DMS153 (cell line): ENCODE measurements at places on chromosomes 2 and 18.

DNA sequence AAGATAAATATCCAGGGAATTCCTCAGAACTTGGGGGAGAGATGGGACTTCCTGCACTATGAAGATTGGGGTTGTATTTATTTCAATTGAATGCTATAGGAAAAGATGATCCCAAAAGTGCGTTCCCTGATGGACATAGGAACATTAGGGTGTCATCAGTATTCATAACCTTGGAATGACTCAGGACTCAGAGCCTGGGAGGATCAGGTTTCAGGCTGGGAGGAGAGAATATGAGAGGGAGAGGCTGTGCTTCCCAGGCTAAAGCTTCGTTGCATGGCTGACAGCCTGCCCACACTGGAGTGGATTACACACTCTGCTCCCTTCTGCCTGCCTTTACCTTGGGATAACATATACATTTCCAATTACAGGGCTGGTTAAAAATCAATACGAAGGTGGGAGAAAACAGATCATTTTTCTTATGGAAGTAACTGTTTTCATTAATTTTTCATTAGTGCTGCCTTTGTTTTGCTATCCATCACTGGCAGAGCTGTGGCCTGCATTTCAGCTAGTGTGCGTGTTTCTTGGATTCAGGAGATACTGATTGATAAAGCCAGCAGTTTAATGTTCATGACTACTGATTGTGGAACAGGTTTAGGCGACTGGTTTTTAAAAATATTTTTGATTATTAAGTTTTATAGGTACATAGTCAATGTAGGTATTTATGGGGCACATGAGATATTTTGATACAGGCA lies 118.7 kb downstream of the KCTD1 start:
- DNase-seq: peak; percentile 34

DNA sequence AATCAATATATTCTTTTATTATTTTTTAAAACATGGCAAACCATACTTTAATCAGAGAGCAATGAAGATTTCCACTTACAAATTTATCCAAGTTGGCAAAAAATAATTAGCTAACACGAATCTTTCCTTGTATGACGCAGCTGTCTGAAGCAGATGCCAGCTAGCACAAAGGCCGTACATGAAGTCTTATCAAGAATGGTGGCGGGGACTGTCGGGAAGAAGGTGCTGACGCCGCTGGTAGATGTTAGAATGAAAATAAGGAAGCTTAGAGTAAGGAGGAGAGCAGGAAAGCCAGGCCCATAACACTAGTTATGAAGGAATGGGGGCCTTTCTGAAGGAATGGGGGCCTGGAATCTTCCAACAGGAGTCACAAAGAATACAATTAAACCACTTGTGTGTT lies 96.7 kb downstream of the ZNF516 start:
- DNase-seq: no peak

GRCh38 chr2:12821656-12822055 lies 104.9 kb downstream of the TRIB2 start:
- no peak for DNase-seq

- DNase-seq: no peak
Observed at GRCh38 chr2:117614823-117615534, 199.5 kb upstream of the DDX18 start.

GRCh38 chr18:37537868-37538525 lies 27.6 kb downstream of the CELF4 start:
- peak; percentile 14 for DNase-seq

- no peak for DNase-seq
Observed at GRCh38 chr2:151716721-151717120, 17.6 kb downstream of the NEB start.

- no peak for DNase-seq
Observed at GRCh38 chr2:173307293-173307692, 47.4 kb upstream of the CDCA7 start.

GRCh38 chr18:35983818-35984217 lies 11.3 kb downstream of the RMP24 start:
- DNase-seq: no peak

DNA sequence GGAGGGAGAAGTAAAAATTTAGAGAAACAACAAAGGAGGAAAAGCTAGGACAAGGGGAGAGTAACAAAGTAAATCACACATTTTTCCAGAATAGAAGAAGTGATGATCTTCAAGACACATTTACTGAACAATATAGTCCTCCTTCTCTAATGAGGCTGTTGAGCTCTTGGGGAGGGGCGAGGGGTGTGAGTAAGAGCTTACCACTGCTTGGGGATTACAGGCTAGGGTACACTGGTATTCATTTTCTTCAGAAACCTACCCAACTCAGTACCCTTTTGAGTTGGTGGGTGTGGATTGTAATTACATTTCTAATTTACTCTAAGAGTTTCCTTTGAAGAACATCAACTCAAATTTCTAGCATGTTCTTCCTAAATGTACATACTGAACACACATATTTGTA lies 157.7 kb upstream of the ZFP36L2 start:
- no peak for DNase-seq

DNA sequence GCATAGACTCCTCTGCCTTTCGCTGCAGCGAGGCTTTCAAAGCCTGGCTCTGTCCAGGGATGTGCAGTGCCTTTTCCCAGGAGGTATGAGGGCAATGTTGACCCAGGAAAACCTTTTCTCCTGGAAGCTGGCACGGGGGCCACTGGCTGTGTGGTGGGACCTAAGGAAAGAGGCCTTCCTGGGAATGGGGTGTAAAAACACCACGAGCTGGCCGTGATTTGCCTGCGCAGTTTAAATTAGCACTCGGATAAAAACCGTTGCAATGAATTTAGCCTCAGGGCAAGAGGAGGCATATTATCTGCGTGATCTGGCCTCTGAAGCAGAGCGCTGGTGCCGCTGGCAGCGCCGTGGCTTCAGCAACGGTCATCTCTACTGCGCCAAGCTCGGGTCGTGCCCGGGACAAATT lies 3.0 kb downstream of the OSR1 start:
- DNase-seq: no peak

- DNase-seq: no peak
Observed at GRCh38 chr18:3151399-3152264, 68.1 kb downstream of the MYOM1 start.

GRCh38 chr2:60581433-60582282 lies 28.2 kb upstream of the BCL11A start:
- peak; percentile 55 for DNase-seq

DNA sequence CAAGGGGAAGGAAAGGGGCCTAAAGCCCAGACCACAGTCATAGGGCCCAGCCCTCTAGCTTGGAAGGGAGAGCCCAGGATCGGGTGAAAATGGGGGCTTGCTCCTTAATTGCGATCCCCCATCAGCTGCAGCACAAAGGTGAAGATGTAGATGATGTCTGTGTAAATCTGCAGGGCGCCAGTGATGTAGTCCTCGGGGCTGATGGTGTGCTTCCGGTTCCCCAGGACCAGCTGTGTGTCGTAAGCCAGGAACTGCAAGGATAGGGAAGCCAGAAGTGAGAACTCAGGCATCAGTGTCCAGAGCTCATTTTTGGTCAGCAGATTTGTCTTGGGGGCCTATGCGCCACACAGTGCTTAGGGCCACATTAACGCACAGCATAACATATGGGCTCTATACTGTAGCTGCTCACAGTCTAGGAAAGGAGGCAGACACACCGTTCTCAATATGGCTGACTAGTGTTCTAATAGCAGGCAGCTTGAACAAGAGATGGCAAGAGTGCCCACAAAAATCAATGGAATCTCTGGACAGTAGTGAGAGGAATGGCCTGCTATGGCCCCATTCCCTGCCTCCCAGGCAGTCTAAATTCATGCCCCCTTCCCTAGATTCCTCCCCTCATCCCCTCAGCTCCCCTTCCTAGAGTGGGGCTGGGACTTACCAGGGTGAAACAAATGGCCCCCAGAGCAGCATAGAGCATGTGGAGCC lies 5.2 kb downstream of the PNKD start:
- no peak for DNase-seq

DNA sequence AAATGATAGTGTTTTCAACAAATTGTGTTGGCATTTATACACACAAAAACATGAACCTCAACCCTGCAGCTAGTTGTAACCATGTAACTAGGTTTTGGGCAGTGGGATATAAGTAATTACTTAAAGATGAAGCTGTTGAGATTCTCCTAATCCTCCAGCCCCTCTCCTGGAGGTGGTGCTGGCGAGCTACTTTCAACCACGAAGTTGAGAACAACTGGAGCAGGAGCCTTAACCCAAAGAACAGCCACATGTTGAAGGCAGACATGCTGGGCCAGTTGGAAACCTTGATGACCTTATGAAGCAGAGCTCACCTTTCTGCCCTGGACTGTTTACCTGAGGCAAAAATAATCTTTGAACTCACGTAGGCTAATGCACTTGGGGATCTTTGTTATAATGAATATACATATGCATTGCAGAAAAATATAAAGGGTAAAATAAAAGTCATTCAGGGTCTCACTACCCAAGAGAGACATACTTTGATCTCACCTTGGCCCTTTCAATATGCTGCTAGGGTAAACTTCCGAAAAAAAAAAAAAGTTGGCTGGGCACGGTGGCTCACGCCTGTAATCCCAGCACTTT lies 89.6 kb upstream of the NPAS2 start:
- DNase-seq: no peak

DNA sequence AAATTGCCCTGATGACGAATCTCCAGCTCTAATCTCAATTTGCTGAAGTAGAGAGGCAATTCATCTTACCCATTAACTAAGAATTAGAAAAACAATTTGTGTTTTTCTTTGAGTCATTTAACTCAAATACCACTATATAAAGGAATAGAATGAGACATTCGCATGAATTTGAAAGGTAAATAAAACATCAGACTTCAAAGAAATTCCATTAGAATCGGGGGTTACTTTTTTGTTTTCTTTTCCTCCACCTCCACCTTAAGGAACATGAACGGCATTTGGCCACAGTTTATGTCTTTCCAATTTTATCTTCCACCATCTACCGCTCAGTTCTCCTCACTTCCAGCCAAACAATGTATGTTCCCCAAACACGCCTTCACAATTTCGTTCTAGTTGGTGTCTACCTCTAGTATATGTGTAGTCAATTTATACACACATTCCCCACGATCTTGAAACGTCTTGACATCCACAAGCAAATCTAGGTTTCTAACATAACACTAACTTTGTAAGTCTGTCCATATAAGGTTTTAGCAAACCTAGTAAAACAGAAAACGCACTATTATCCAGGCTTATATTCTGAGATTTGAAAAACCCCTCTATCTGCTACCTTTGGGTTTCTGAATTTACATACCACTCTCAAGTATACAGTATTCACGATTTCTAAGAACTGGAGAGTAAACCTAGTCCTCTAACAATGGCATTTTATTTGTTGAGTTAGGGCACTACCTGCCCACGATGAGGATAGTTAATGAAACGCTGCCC lies 1.2 kb upstream of the SMCHD1 start:
- DNase-seq: no peak

DNA sequence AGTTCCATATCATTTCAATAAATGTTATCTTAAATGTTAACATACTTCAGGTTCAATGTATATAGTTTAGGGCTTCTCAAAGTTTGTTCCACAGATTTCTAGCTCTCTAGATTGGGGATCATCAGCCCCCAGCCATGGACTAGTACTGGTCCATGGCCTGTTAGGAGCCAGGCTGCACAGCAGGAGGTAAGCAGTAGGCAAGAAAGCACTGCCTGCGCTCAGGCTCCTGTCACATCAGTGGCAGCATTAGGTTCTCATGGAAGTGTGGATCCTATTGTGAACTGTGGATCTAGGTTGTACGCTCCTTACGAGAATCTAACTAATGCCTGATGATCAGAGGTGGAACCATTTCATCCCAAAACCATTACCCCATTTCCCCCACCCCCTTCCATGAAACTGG lies 531.1 kb downstream of the PARD3B start:
- DNase-seq: no peak

DNA sequence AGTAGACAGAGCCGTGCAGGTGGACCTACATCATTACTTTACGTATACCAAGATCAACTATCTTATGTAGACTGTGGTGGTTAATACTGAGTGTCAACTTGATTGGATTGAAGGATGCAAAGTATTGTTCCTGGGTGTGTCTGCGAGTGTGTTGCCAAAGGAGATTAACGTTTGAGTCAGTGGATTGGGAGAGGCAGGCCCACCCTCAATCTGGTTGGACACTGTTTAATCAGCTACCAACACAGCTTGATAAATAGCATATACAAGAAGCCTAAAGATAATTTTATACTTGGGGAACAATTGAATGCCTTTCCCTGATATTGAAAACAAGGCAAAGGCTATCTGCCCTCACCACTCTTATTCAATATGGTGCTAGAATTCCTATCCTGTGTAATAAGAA lies 604.2 kb upstream of the ZEB2 start:
- no peak for DNase-seq
